Nephron progenitor cell (in vitro differentiated cells): ENCODE measurements at places on chromosomes 6 and 20.

DNA sequence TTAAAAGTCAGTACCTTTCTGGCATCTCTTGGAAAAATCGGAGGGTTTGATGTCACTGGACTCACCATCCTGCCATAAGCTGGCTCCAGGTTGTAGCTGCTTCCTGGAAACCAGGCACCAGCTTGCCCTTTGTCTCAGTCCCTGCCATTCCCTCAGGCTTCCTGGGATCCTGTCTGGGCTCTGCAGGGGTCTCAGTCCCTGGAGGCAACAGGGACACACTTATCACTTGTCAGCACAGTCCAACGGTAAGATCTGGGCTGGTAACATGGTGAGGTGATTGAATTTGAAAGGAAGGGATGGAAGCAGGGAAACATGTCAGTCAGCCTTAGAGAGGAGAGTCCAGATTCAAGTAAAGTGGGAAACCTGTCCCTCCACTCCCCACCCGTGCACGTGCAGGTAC lies 147.6 kb upstream of the ECI2 start:
- no peak for DNase-seq

DNA sequence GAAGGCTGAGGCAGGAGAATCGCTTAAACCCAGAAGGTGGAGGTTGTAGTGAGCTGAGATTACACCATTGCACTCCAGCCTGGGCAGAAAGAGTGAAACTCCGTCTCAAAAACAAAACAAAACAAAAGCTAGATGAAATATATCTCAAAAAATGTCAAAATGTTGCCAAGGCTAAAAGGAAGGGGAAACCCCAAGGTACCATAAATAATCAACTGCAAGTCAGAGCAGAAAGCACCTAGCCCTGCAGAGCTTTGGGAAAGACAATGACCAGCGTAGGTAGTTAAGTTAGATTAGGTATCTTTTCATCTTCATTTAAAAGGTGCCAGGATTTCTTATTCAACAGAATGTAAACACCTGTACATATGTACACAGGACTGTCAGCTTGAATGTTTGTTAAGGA lies 33.0 kb downstream of the AKIRIN2 start:
- no peak for DNase-seq

DNA sequence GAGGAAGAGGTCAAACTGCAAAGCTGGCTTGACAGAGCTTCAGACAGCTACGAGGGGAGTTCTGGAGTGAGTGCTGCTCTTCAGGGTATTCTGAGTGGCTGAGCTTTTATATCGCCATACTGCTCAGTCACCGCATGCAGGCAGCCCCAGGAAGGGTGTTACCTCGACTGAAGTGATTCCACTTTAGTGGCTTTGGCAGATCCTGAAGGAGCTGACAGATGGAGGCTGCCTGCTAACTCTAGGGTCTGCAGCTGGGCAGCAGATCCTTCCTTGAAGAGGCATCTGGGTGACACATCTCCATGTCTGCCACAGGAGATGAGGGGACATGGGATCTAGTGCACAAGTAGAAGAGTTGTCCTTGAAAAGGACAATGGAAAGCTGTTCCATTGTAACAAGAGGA lies 3.7 kb upstream of the DEK start:
- DNase-seq = no peak

DNA sequence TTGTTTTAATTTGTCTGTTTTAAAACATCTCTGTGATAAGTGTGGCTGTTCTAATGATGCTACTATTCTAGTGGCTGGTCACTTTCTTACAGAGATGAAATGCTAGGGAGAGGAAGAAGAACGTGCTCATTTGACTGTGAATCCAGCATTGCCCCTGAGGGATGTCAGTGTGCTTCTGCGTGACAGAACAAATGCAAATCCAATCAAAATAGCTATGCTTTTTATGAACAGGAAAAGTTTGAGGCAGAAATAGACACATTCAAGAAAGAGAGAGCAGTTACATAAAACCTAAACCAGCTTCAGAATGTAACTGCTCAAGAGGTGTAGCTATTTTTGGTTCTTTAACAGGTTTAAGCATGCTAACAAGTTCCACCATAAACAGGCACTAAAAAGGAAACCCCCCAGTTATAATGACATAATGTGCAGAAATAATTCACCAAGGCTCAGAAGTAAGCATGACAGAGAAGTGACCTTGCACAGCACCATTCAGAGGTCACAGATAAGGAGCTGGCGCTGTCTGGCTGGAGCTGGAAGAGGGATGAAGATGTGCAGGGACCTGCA lies 385.3 kb downstream of the EPM2A start:
- no peak for DNase-seq

DNA sequence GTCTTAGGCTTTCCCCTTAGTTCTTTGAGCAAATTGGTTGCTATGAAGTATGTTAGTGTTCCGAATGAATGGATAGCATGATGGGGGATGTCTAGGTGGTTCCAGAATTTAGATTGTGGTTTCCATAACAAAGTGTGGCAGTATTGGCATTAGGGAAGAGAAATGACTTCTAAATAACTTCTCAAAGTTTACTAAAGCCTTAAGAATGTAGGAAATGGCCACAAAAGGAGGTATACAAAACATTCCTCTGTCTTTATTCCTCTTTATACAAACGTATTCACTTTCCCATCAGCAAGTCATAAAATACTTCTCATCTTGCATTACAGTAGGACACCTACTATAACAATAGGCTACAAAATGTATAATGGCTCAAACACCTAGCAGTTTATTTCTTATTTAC lies 279.6 kb downstream of the ESR1 start:
- DNase-seq = no peak

DNA sequence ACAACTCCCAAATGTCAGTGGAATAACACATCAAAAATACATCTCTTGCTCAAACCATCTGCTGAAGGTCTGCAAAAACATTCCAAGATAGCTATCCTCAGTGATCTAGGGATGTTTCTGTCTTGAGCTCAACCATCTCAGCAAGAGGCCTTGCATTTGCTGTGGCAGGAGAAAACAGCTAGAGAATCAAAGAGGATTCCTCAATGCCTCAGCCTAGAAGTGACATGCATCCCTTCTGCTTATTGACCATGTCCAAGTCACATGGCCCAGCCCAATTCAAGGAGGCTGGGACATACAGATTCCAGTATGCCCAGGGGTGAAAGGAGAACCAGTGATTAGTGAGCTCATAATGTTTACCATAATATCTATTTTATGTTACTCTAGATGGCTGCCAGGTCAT lies 269.5 kb downstream of the PLCB1 start:
- no peak for DNase-seq

- DNase-seq = no peak
These were observed 22.2 kb downstream of the TOX2 start for GRCh38 chr20:43936805-43937204.

DNA sequence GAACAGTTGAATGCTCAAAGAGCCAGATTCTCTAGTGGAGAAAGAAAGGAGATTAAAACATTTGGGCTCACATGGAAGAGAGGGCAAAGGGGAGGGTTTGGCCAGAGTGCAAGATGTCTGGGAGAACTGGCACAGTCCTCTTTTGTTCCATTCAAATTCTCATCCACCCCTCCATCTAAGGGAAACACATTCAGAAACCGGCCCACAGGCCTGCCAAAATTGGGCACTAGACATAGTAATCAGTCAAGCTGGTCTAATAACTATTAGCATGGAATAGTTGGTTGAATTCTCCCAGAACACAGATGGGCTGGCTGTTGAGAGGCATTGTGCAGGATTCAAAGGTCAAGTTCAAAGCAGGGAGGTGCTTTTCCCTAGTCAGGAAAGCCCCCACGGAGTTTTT lies 341.4 kb upstream of the IRAK1BP1 start:
- no peak for DNase-seq

- no peak for DNase-seq
These were observed 2.8 kb downstream of the DBNDD2 start for GRCh38 chr20:45410887-45411286.

- DNase-seq = no peak
These were observed 26.5 kb downstream of the GTF2H5 start for GRCh38 chr6:158194487-158195280.

- DNase-seq = no peak
These were observed 547.1 kb upstream of the ZNF337 start for GRCh38 chr20:26243731-26244130.

GRCh38 chr6:90416322-90416721 lies 119.7 kb upstream of the BACH2 start:
- no peak for DNase-seq

- DNase-seq = no peak
These were observed 19.3 kb downstream of the CST7 start for GRCh38 chr20:24968278-24968800.

- DNase-seq = no peak
These were observed 6.8 kb upstream of the IL17F start for GRCh38 chr6:52251113-52251512.

DNA sequence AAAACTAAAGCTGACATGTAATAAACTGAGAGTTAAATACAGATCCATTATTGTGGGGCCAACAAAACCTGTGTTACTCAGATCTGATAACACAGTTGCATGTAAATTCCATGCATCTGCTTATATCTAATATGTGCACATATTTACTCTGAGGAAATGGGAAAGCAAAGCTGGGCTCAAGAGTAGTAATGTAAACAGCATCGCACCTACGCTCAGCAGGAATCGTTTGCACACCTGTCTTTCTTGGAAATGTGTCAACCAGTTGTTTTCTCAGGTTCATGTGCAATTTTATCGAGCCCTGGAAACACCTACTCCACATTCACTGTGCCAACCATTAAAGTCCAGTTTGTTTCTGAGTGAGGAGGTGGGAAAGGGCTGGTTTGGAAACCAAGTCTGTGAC lies 80.3 kb upstream of the CNKSR3 start:
- no peak for DNase-seq
